CD4-positive, alpha-beta T cell treated with Interleukin-6 at 100 ng/mL for 8 hours (primary cell): ENCODE measurements at places on chromosomes 6 and 20.

GRCh38 chr6:148144917-148145521, 197.6 kb upstream of the SASH1 start:
- peak; percentile 14 for DNase-seq

- DNase-seq = no peak
Measured at GRCh38 chr20:23179766-23180403, 93.8 kb upstream of the CD93 start.

- no peak for DNase-seq
Measured at GRCh38 chr6:48389146-48390043, 278.4 kb upstream of the PTCHD4 start.

GRCh38 chr20:7820897-7821296, 119.4 kb downstream of the HAO1 start:
- DNase-seq = no peak

- no peak for DNase-seq
Measured at GRCh38 chr6:53630533-53631226, 34.9 kb downstream of the KLHL31 start.

GRCh38 chr6:17630511-17631073, 30.5 kb downstream of the FAM8A1 start:
- DNase-seq = no peak

GRCh38 chr6:129501740-129502660, 208.0 kb downstream of the ARHGAP18 start:
- DNase-seq = no peak

- DNase-seq = no peak
Measured at GRCh38 chr20:62787321-62787720, 9.0 kb upstream of the MRGBP start.
